Stimulated activated CD4-positive, alpha-beta T cell treated with anti-CD3 and anti-CD28 coated beads, Interleukin-1b, Interleukin-23, amount 100 ng/mL, for 1 hour (primary cell): ENCODE measurements at places on chromosomes 1 and 21.

GRCh38 chr1:17585266-17585987 is 45.9 kb downstream of the ARHGEF10L start:
- DNase-seq = no peak

DNA sequence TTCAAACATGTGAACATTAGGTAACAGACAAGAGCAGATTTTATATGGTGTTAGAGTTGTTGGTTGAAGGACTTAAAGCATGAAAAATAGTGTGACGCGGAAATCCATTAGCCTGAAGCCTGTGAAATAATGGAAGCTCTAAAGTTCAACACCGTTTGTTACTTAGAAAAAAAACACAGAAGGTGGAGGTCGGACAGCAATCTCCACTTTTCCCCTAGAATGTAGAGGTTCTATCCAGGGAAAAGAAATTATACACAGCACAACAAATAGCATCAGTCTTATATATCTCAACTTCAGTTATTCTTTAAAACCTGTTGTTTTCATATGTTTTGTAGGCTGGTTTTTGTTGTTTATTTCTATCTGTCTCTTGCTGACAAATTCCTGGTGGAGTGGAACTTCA is 1.9 kb downstream of the RCAN3 start:
- no peak for DNase-seq

DNA sequence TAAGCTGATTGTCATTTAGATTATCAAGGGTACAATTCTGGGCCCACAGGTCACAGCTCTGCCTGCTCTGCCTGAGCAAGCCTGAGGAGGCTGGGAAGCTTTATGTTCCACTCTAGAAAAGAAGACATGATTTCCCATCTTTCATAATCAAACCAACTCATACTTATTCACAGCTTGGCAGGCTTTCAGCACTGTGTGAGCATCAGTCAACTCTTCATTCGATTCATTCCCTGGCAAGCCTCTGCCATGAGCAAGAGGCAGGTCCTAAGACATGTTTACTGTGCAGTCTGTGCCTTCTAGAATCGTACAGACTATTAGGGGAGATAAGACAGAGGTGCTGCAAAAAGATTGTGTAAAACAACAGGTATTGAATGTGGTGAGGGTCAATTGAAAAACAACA is 24.5 kb upstream of the KIRREL1 start:
- DNase-seq = no peak

DNA sequence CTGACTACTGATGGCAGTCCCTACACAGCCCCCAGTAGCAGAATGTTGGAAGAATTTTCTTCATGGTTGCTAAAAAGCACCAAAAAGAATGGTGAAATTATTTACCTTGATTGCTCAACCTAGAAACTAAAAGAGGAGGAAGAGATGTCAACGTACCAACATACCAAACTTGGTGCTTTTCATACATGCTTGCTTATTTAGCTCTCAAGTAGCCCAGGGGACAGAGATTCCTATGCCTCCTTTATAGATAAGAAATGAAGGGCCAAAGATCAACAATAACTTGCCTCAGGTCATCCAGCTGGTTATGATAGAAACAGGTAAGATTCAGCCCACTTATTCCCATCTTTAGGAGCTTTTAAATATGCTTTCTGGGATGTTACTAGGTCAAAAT is 170.6 kb downstream of the PIGK start:
- no peak for DNase-seq

- DNase-seq = no peak
Measured at GRCh38 chr21:33283203-33283602, 17.0 kb downstream of the IL10RB start.

GRCh38 chr1:30313176-30313575 is 410.2 kb downstream of the MATN1 start:
- DNase-seq = no peak

GRCh38 chr1:243549108-243549507 is 293.3 kb downstream of the SDCCAG8 start:
- DNase-seq = no peak

DNA sequence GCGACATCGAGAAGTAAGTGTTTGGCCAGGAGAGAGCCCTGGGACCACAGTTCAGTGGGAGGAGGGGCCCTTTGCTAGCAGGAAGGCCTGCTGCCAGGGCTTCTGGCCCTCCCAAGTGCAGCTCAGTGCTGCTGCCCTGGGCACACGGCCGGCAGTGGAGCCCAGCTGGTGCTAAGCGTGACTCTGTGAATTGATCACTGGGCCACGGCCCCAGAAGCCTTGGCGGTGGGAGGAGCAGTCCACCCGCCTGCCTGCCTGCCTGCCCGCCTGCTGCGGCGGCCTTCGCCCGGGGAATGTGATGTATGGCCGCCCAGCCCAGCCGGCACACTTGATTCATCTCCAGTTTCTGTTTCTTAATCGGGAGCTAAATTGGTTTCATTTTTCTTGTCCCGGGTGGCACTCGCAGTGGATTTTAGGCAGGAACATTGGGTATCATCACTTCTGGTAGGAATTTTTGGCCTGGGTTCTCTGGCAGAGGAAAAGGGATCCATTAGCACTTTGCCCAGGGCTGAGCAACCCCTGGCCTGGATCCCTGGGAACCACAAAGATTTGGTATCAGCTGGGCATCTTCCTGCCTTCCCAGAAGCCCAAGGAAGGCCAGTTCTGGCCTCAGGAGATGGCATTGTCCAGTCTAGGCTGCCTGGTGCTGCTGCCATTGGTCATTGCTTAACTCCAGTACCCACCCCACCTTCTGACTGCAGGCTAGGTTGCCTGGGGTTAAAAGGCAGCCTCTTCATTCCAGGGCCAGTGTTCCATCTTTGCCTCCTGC is 28.6 kb downstream of the TMEM53 start:
- DNase-seq = no peak

DNA sequence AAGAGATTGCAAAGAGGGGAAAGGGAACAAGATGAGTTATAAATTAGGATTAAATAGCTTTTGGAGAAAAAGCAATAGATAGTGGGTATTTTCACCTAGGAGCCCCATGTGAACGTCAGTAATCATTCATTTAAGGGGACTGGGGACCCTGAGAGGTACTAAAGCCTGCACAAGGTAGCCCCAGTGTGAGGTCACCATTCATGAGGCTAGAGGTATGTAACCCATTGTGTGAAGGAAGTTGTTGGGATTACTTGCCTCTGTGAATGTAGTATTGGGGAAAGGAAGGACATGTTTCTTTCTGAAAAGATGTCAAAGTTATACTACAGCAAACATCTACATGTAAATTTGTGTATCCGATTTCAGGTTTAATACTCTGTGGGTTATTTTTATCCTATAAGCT is 276.8 kb downstream of the TBX15 start:
- DNase-seq = no peak

DNA sequence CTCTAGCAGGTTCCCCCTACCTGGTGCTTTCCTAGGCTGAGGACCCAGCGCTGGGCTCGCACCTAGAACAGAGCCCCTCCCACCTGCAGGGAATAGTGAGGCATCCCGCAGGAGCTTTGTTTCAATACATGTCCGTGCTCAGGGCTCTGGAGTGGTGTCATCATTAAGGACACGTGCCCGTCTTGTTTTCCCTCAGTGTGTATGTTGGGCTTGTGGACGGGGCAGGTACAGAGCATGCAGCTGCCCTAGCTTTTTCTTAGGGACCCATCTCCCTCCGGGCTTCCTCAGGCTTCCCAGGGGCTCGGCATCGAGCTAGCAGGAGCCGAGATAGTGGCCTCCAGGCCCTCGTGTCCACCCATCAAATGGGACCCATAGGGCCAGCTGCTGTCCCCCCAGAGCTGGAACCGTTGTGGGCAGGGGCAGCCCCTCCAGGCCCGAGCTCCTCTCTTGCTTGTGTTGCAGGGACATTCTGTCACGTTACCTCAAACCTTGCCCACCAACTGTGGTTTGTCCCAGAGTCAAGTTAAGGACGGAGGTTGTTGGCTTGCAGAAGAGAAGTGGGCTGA is 3.9 kb downstream of the TMEM201 start:
- no peak for DNase-seq

DNA sequence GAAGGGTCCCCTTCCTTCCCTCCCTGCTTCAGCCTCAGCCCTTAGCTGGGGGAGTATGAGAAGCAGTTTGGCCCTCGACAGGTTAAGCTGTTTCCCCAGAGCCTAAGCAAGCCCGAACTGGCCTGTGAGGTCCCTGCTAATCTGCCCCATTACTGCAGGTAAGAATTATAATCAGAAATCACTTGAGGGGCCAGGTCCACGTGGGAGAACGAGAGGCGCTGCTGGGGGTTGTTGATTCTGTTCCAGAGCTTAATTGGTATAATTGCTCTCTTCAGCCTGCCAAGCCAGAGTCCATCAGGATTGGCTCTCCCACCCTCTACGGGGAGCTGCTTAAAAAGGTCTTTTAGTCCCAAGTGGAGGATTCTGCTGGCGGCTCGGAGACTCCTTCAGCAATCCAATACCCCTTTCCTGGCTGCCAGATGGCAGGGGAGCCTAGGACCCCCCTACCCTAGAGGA is 70.8 kb downstream of the UBE2T start:
- no peak for DNase-seq

DNA sequence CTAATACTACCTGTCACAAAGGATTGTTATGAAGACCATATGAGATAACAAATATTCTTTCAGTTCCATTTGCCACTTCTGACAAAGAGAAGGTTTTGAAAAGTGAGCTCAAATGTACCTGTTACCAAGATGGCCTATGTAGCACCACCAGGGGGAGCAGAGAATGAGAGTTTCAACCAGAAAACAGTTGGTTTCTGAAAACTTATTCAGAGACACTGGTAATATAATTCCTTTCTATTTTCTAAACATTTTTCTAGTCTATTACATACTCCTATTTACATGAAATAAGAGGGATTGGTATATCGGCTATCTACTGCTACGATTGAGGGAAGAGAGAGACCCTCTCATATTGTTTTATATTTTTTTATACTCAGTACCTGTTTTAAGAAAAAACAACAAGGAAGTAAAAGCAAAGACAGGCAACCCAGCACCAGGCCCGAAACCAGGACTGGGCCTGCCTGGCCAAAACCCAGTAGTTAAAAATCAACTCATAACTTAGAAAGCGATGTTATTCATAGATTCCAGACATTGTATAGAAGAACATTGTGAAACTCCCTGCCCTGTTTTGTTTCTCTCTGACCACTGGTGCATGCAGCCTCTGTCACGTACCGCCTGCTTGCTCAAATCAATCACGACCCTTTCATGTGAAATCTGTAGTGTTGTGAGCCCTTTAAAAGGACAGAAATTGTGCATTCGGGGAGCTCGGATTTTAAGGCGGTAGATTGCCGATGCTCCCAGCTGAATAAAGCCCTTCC is 48.3 kb downstream of the IL23R start:
- DNase-seq = no peak

DNA sequence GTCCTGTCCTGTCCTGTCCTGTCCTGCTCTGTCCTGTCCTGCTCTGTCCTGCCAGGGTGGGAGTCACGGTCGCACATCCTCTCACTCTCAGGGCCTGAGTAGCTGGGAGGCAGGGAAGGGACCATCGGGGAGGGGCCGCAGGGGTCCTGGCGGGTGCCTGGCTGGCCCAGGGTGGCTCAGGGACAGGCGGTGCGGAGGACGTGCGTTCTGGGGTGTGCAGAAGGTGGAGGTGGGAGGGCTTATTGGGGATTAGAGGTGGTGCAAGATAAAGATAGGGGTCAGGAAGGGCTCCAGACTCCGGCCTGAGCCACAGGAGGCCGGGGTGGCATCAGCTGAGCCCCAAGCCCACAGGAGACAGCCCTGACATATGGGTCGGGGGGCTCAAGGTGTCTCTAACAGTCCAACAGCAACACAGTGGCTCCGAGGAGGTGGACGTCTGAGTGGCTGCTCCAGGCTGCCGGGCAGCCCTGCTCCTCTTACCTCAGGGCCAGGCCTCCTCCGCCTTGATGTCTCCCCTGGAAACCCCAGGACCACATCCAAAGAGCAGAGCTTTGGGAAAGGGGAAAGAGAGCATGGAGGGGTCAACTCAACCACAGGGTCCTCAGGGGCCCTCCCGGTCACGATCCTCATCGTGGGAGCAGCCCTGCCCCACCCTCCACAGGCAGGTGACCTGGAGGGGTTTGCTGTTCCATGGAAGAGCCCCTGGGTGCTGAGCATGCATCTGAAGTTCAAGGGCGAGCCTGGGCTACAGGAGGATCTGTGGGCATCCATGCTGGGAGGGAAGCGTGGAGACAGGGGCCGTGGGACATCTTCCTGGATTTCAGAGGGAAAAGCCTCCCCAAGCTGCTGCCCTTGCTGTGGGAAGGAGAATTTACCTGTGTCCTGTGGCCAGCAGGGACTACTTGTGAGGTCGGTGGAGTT is 39.6 kb upstream of the ADARB1 start:
- no peak for DNase-seq

DNA sequence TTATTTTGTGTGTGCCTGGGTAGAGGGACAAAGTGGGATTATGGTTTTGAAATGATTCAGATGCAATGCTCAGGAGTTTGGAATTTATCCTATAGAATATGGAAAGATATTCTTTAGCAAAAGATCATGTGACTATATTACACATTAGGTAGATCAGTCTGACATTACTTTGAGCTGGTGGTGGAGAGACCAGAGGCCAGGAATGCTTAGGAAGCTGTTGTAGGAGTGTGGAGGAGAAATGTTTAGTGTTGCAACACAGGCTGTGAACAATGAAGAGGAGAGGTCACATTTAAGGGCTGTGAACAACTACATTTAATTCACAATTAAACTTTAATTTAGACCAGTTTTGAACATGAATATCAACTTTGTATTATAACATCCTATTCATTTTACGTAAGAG is 45.3 kb upstream of the PODN start:
- DNase-seq = no peak

GRCh38 chr1:200729863-200730262 is 8.8 kb upstream of the CAMSAP2 start:
- no peak for DNase-seq

DNA sequence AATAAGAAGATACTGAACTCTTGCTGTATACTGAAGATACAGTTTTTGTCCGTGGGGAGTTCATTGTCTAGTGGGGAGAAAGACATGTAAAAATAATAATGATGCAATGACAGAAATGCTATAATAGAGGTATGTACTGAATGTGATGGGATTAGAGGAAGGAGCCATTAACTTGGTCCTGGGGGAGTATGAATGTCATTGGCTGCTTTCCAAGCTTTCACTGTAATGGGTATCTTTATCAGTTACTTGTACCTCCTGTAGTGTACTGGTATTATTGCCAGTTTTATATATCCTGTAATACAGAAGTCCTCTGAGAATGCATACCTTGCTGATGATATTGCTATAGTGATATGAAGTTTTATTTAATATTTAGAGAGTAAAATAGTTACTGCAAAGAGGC is 7.4 kb downstream of the BTBD8 start:
- no peak for DNase-seq

DNA sequence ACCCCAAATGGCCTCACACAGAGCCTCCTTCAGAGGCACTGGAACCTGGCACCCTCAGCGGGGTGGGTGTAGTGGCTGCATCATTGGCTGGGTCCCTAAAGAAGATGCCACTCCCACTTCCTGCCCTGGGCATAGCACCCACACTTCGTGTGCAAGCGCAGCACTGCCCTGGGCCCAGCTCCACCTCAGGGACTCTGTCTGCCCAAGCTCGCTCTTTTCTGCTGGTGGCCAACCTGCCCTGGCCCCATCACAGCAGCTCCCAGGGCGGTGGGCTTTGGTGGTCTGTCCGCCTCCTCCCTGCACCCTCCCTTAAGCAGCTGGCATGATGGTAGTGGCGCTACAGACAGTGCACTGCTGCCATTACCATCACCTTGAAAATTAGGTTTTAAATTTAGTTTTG is 829.3 kb upstream of the BRINP3 start:
- no peak for DNase-seq

GRCh38 chr1:101437800-101438199 is 201.0 kb downstream of the S1PR1 start:
- no peak for DNase-seq

- no peak for DNase-seq
Measured at GRCh38 chr21:45994086-45994661, 12.6 kb downstream of the COL6A1 start.
